Activated CD4-positive, alpha-beta T cell treated with anti-CD3 and anti-CD28 coated beads for 36 hours (primary cell): ENCODE measurements at places on chromosomes 3 and 15. TPM values are rescaled to one million over a fixed set of nuclear protein-coding genes. Genes with fewer than 3 reads are reported as not detected.

VPS33B gene
- total RNA-seq: 25.9 TPM

DNA sequence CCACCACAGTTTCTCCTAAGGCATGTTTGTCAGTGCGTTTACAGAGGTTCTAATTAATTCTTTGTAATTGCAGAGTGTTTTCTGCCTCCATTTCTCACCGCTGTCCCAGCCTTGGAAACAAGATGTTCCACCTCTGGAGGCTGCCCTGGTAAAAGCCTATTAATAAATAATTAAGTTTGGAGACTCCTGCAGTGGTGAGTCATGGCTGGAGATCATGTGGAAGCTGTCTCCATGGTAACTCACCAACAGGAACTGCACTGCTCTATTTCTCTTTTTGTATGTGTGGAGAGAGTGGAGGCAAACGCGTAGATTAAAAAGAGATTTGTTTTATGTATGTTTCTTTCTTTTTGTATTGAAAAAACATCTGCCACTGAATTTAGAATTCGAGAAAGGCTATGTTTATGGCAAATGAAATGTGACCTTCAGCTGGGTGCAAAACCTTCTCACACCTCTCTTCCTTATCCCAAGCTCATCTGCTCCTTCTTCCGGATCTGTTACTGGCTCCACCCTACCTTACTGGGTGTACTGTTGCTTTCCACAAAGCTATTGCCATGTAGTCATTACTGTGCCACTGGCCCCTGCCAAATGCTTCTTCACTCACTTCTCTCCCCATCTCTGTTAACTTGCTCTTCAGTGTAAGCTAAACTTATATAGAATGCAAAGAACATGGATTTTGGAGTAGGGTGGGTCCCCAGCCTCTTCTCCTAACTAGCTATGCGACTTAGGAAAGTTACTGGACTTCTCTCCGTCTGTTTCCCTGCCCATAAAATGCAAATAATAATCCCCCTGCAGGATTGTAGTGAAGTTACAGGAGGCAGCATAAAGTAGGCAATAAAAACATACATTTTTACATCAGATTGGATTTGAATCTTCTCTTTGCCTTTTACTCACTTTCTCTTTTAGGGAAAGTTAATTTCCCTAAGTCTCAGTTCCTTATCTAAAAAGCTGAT is 778.5 kb downstream of the NTRK3 start:
- no peaks in the 10 kb centered on the region for H3K4me1 ChIP-seq
- no peak overlapping the region for H3K4me3 ChIP-seq
- peaks cover 5% of the 10 kb centered on the region for H3K27me3 ChIP-seq
- no peak for DNase-seq
- H3K36me3 ChIP-seq: no peaks in the 10 kb centered on the region
- H3K27ac ChIP-seq: no peak overlapping the region

GRCh38 chr3:10779293-10779805 is 36.7 kb upstream of the SLC6A11 start:
- no peak overlapping the region for H3K4me3 ChIP-seq
- H3K27me3 ChIP-seq: peaks cover 19% of the 10 kb centered on the region
- no peak for DNase-seq
- peaks cover 5% of the 10 kb centered on the region for H3K4me1 ChIP-seq
- no peak overlapping the region for H3K27ac ChIP-seq

DNA sequence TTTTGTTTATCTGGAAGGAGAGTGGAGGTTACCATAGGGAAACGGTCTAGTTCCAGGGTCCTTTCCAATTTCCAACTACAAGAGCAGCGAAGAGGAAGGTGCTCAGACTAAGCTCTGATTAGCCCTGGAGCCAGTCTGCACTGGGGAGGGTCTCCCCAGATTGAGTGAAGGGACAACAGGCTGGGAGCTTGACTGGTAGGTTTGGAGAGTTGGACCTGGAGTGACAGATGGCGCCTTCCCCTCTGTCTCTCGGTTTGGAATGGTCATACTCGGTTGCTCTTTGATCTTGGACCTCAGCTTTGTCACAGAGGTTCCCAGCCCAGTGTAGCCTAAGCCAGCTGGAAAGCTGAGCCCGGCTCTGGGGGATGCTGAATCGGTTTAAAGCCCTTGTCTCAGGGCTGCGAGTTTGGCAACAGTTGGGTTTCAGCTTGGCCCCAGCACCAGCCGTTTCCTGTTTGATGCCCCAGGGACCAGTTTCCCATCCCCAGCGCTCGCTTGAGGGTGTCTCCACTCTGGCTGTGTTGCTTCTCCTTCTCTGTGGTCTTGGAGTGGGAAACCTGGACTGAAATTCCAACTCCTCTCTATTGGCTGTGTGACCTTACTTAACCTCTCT is 53.1 kb upstream of the ULK4 start:
- peak overlapping the region; percentile 82 for H3K27ac ChIP-seq
- peaks cover 5% of the 10 kb centered on the region for H3K36me3 ChIP-seq
- no peaks in the 10 kb centered on the region for H3K27me3 ChIP-seq
- DNase-seq: peak; percentile 44

DNA sequence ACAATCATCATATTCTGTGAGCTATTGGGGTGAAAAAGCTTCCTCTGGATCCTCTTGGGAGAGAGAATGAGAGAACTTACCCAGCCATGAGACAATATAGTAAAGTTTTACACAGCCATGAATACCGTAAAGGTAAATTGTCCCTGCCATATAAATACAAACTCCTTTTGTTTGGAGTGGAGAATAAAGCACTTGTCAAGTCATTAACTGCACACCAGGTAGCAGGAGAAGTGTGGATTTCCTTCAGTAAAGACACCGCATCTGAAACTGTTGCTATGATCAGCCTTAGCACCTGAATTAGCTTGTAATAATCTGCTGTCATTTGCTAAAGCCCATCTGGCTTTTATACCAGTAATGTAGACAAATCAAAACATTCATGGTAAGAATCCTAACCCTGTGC is 336.6 kb upstream of the SLCO3A1 start:
- H3K36me3 ChIP-seq: no peaks in the 10 kb centered on the region
- DNase-seq: no peak
- H3K4me1 ChIP-seq: no peaks in the 10 kb centered on the region

GRCh38 chr3:2950159-2950558 is 160.0 kb downstream of the IL5RA start:
- no peaks in the 10 kb centered on the region for H3K36me3 ChIP-seq
- no peak overlapping the region for H3K4me3 ChIP-seq
- no peak overlapping the region for H3K27ac ChIP-seq
- H3K4me1 ChIP-seq: no peaks in the 10 kb centered on the region

GRCh38 chr3:61945657-61946056 is 384.3 kb downstream of the PTPRG start:
- no peak for DNase-seq
- H3K27me3 ChIP-seq: no peaks in the 10 kb centered on the region
- H3K4me3 ChIP-seq: no peak overlapping the region
- no peaks in the 10 kb centered on the region for H3K4me1 ChIP-seq
- H3K27ac ChIP-seq: no peak overlapping the region

- H3K4me1 ChIP-seq: peaks cover 26% of the 10 kb centered on the region
- H3K27me3 ChIP-seq: no peaks in the 10 kb centered on the region
- H3K4me3 ChIP-seq: no peak overlapping the region
- H3K27ac ChIP-seq: no peak overlapping the region
- peaks cover 23% of the 10 kb centered on the region for H3K36me3 ChIP-seq
- DNase-seq: no peak
These were observed 32.1 kb upstream of the C3orf38 start for GRCh38 chr3:88117683-88118082.

GRCh38 chr3:25653322-25653721 is 11.4 kb downstream of the TOP2B start:
- DNase-seq: no peak
- H3K36me3 ChIP-seq: peaks cover 26% of the 10 kb centered on the region
- peak overlapping the region; percentile 29 for H3K27ac ChIP-seq
- H3K4me1 ChIP-seq: peaks cover 71% of the 10 kb centered on the region

DNA sequence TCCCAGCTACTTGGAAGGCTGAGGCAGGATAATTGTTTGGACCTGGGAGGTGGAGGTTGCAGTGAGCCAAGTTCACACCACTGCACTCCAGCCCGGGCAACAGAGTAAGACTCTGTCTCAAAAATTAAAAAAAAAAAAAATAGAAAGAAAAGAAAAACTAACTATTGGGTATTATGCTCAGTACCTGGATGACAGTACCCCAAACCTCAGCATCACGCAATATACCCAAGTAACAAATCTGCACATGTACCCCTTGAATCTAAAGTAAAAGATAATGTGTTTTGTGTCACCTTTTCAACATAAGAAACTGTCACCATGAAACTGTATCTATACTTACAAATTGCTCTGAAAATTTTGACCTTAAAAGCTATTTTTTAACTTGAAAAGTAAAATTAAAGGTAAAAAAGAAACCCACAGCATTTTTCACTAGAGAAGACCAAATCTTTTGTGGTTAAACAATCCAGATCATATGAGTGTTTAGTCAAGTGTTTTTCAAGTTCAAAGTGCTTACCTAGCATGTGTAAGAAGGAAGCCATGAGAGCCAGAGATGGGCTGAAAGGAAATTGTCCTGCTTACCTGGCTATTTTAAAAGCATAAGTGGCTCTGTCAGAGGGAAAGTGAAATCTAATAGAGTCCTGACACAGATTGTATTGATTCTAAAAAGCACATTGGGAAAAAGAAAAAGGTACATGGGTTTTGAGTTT is 50.5 kb downstream of the MYO1E start:
- H3K4me1 ChIP-seq: peaks cover 5% of the 10 kb centered on the region
- H3K36me3 ChIP-seq: no peaks in the 10 kb centered on the region
- H3K27me3 ChIP-seq: no peaks in the 10 kb centered on the region
- DNase-seq: no peak

DNA sequence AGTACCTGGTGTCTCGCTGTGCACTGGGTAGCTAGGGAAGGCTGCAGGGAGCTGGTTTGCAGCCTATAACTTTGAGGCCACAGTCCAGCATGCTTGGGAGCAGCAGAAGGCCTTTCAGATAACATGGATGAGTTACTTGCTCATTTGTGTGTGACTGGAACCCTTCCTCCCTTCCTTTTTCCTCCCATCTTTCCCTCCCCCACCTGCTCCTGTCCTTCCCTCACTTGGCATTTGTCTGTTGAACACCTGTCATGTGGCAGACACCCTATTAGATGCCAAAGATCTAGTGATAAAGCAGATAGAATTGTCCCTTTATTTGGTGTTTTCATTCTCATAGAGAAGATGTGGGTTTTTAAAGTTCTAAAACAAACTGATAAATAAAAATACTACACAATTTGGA is 71.6 kb downstream of the LRTM1 start:
- H3K36me3 ChIP-seq: no peaks in the 10 kb centered on the region
- no peak overlapping the region for H3K4me3 ChIP-seq

DNA sequence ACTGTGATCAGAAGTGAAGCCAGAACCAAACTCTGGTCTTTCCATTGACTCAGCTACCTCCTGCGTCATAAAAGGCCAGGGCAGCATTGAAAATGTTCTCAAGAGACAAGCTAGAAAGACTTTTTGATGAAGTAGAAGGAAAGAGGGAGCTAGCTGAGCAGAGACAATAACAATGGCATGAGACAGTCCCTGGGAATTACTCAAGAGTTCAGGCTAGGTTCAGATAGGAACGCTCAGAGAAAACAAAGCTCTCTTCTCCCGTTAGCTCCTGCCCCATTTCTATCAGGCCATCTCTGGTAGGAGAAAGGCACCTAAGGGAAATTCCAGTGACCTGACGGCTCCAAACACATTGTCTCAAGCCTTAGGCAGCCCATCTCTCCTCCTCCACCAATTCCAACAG is 7.0 kb upstream of the OXTR start:
- H3K4me3 ChIP-seq: no peak overlapping the region
- DNase-seq: no peak
- no peaks in the 10 kb centered on the region for H3K4me1 ChIP-seq
- peaks cover 17% of the 10 kb centered on the region for H3K27me3 ChIP-seq
- H3K36me3 ChIP-seq: no peaks in the 10 kb centered on the region
- H3K27ac ChIP-seq: no peak overlapping the region

GRCh38 chr15:85692873-85693272 is 101.9 kb downstream of the KLHL25 start:
- peak overlapping the region; percentile 78 for H3K4me3 ChIP-seq
- no peaks in the 10 kb centered on the region for H3K27me3 ChIP-seq
- H3K4me1 ChIP-seq: peaks cover 71% of the 10 kb centered on the region
- peak overlapping the region; percentile 98 for H3K27ac ChIP-seq
- H3K36me3 ChIP-seq: peaks cover 45% of the 10 kb centered on the region

DNA sequence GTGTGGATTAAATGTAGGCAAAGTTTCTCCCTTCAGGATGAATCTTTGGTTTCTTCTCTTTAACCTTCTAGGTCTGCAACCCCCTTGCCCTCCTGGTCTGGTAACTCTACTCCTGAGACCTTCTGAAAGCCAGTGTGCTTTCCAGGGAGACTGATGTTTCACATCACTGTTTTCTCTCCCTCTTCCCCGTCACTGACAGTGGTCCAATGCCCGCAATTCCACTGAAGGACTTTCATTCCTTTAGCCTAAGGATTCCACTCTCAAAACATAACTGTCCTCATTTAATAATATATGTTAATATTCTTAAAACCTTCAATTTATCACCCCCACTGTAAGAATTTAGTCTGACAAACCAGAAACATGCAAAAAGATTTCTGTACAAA is 101.5 kb upstream of the CPNE4 start:
- H3K4me1 ChIP-seq: no peaks in the 10 kb centered on the region
- H3K27me3 ChIP-seq: peaks cover 19% of the 10 kb centered on the region
- no peak overlapping the region for H3K27ac ChIP-seq
- H3K36me3 ChIP-seq: no peaks in the 10 kb centered on the region
- DNase-seq: no peak
